CD4-positive, alpha-beta T cell treated with Interleukin-2 at 100 ng/mL for 4 hours (primary cell): ENCODE measurements at places on chromosomes 6 and 20.

GRCh38 chr6:100626721-100627120 is 162.0 kb upstream of the SIM1 start:
- no peak for DNase-seq

GRCh38 chr20:63979557-63980316 is at the start of gene SAMD10:
SAMD10 (minus strand) TSS chr20:63979642; CDS start chr20:63979467, 175 bp downstream.
- DNase-seq: peak; percentile 54

DNA sequence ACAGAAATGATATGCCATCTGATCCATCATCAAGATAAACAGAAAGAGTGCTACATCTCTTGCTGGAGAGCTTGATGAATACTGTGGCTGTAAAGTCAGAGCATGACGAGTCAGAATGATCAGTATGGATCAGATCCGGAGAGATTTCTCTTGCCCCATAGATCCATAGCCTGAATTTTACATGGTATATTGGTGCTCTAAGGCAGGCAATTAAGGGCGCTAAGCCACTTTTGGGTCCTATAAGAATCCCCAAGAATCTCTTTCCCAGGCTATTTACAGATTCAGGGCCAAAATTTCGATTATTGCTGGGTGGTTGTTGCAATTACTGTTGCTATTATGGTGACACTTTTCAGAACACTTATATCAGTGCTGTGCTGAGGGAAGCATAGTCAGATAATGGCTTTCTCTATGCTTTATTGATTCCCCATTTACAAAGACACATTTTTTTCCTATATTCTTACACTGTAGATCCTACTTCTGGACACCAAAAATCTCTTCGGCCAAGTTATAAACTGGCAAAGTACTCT is 94.4 kb downstream of the ADGRB3 start:
- no peak for DNase-seq

DNA sequence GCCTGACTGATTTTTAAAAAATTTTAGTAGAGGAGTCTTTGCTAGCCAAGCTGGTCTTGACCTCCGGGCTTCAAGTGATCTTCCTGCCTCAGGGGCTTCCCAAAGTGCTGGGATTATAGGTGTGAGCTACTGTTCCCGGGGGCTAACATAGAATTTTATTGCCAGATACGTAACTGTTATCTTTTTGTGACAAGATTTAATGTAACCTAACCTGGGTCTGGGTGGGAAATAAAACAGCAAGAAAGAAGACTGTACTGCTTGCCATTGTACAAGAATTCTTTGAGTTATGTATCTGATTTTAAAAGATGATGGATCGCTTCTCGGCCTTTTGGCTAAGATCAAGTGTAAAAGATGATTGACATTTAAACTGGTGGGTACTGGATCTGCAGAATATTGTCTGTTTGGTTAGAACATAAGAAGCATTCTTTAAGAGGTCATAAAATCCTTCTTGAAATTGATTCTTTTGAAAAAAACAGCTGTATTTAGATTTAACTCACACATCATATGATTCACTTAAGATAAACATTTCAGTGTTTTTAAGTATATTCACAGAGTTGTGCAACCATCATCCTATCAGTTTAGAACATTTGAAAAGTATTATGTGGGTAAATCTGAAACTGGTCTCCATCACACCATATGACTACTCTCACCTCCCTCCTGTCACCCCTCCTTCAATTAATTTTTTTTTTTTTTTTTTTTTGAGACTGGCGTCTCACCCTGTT is 21.6 kb downstream of the TPX2 start:
- no peak for DNase-seq

- DNase-seq: no peak
Observed at GRCh38 chr6:133577851-133578250, 311.1 kb upstream of the TCF21 start.
